Sciatic nerve (tissue), 2 donors: ENCODE measurements at places on chromosomes 2 and 18. TPM values are rescaled to one million over a fixed set of nuclear protein-coding genes. Genes with fewer than 3 reads are reported as not detected.

The RSAD2 gene
- total RNA-seq, result 7.5 TPM

The ACMSD gene
- not detected for total RNA-seq

The TMEM185B gene
- 19.9 TPM for total RNA-seq

The FSIP2 gene
- 1.3 TPM for total RNA-seq

The SLC9A4 gene
- not detected for total RNA-seq

The ANKRD30B gene
- 17.2 TPM for total RNA-seq

The UGT1A8 gene
- not detected for total RNA-seq

The KCNG2 gene
- total RNA-seq, result 0.22 TPM

The CPLX4 gene
- total RNA-seq, result not detected

DNA sequence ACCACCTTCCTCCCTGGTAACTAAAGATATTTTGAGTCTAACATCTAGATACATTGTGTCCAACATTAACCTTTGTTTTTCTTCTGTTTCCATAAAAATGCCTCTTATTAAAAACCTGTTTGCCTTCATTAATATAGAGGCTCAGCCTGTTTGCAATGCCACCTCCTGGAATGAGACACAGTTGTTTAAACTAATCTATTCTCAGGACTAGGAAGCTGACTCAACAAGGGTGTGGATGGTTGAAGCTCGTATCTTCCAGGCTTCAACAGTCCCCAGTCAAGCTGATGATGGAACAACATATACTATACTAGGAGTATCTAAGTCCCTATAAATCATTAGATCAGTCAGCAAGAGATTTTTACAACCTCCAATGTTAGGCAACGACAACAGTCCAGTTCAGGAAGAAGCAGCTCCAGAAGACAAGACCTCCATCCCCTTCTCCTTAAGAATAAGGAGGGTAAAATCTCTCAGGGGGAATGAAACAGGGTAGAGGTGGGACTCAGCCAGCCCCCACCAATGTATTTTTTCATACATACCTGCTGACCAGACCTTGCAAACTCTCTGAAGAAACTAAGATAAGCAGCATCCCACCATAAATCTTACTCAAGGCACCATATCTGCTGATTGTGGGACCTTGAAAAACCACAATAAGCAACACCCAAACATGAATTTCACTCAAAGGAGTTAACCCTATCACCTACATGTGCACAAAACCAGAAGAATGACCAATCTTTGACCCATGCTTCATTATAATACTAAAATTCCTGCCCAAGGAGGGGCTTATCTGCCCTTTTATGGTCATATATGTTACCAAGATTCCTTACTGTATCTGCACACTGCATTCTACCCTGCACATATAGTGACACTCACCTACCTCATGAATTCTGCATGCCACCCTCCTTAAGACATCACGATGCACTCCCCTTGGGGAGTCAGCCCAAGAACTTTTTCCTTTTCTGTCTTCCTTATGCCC lies 21.4 kb downstream of the ZNF24 start:
- no peak for DNase-seq

DNA sequence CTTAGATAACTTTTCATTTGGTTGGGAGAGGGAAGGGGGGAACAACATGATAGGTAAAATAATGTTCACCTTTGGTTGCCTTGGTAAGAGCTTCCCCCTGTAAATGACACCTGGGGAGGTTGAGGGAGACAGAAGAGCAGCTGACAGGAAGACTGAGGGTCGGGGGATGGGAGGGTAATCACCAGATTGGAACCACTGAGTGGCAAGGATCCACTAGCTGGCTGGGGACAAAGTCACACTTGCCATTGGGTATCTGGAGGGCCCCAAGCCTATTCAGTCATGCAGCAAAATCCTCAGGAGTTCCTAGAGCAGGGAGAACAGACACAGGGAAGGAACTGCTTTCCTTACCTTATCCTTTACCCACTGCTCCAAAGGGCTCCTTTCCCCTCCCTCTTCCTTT lies 84.3 kb downstream of the MAPK4 start:
- DNase-seq, result no peak

- DNase-seq, result no peak
Measured at GRCh38 chr2:239531456-239532241, 130.8 kb upstream of the HDAC4 start.

DNA sequence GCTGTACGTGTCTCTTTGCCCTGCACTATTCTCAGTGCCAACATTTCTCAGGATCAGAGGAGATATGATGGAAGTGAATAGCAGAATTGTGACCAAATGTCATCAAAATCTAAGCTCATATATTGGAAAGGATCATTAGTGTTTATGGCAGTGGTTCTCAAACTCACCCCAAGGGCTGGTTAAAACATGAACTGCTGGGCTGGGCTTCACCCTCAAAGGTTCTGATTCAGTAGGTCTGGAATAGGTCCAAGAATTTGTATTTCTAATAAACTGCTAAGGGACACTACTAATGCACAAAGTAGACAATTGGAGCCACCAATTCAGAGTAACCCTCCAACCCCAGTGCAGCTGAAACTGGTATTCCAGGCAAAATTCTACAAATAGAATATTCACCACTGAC lies 317.9 kb upstream of the UBE2E3 start:
- no peak for DNase-seq

DNA sequence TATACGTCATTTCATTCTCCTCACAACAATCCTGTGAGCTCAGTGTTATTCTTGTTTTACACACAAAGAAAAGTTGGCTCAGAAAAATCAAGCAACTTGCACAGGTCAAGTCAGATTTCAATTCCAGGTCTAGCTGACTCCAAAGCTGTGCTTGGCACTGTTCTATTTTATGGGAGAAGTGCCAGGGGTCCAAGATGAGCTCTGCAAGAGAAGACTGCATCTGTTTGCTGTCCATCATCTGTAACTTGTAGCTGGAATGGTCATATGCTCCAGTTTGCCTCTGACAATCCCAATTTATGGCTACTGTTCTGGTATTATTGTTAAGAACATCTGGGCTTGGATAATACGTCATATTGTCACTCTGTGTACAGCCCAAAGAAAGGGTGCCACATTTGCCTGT lies 28.9 kb downstream of the KCNF1 start:
- no peak for DNase-seq

DNA sequence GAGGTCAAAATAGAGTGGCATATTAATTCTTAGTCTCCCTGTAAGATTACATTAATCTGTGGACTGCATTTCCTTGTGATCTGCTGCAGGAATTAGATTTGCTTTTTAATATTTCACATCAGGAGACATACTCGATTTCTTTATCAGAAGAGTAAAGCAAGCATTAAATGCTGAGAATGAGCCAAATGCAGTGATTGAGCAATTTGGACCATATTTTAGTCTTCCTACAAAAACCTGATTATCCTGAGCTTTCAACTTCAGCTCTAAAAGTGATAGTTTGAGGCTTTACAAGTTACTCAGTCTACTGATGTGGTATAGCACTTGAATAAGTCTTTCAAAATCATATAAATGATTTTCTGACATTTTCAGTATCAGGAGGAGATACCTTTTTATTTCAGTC lies 774.3 kb upstream of the RAB6C start:
- DNase-seq, result no peak

DNA sequence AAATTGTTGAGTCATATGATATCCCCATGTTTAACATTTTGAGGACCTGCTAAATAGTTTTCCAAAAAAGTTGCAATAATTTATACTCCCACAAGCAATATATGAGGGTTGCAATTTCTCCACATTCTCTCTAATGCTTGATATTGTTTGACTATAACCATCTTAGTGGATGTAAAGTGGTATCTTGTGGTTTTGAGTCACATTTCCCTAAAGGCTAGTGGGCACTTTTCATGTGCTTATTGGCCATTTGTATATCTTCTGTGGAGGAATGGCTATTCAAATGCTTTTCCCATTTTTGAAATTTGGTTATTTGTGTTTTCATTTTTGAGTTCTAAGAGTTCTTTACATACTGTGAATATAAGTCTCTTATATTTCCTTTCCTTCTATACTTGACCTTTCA lies 82.7 kb downstream of the SCG2 start:
- no peak for DNase-seq
